ENCODE measurements at places on chromosomes 4 and X. TPM values are rescaled to one million over a fixed set of nuclear protein-coding genes. Genes with fewer than 3 reads are reported as not detected.

DNA sequence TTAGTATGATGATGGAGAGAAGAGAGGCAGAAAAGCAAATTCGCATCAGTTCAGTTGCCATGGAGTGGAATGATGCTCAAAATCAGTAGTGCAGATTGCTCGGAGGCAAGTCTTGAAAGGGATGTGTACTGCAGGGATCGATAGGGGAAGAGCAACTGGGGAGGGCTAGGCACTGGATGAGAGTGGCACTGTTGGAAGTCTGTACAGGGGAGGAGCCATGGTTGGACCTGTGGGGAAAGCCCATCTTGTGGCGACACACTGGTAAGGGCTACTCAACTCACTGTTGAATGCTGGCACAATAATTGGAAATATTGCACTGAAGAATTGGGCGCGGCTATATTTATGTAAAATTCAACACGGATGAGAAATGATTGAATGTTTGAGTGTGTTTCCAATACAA is 1.2 kb downstream of the RAB9B start:
- no peak for DNase-seq
- no peak overlapping the region for H3K4me3 ChIP-seq
- peaks cover 4% of the 10 kb centered on the region for H3K27me3 ChIP-seq
- H3K36me3 ChIP-seq, result no peaks in the 10 kb centered on the region

The MAGED4 gene
- 1.2 TPM for total RNA-seq

GRCh38 chrX:77009691-77010090 is 437.5 kb upstream of the FGF16 start:
- H3K27ac ChIP-seq, result no peak overlapping the region
- H3K4me3 ChIP-seq, result no peak overlapping the region
- no peaks in the 10 kb centered on the region for H3K27me3 ChIP-seq
- no peak for DNase-seq
- no peaks in the 10 kb centered on the region for H3K36me3 ChIP-seq
- H3K4me1 ChIP-seq, result peaks cover 5% of the 10 kb centered on the region

- no peaks in the 10 kb centered on the region for H3K36me3 ChIP-seq
- H3K27ac ChIP-seq, result no peak overlapping the region
- peaks cover 33% of the 10 kb centered on the region for H3K4me1 ChIP-seq
- DNase-seq, result no peak
- H3K27me3 ChIP-seq, result no peaks in the 10 kb centered on the region
Measured at GRCh38 chrX:110219920-110220319, 98.0 kb downstream of the AMMECR1 start.

The ADH1A gene
- total RNA-seq, result not detected

- no peaks in the 10 kb centered on the region for H3K27me3 ChIP-seq
- H3K4me3 ChIP-seq, result no peak overlapping the region
- H3K4me1 ChIP-seq, result no peaks in the 10 kb centered on the region
- no peak overlapping the region for H3K27ac ChIP-seq
- H3K36me3 ChIP-seq, result no peaks in the 10 kb centered on the region
- DNase-seq, result no peak
Measured at GRCh38 chr4:90181644-90182043, 54.5 kb downstream of the CCSER1 start.

The SUPT20HL1 gene
- not detected for total RNA-seq

- no peak for DNase-seq
- H3K27me3 ChIP-seq, result no peaks in the 10 kb centered on the region
- H3K4me1 ChIP-seq, result no peaks in the 10 kb centered on the region
- no peak overlapping the region for H3K27ac ChIP-seq
- H3K4me3 ChIP-seq, result no peak overlapping the region
Measured at GRCh38 chr4:88753658-88754571, 56.3 kb upstream of the NAP1L5 start.

The GPRIN3 gene
- total RNA-seq, result 20.0 TPM

DNA sequence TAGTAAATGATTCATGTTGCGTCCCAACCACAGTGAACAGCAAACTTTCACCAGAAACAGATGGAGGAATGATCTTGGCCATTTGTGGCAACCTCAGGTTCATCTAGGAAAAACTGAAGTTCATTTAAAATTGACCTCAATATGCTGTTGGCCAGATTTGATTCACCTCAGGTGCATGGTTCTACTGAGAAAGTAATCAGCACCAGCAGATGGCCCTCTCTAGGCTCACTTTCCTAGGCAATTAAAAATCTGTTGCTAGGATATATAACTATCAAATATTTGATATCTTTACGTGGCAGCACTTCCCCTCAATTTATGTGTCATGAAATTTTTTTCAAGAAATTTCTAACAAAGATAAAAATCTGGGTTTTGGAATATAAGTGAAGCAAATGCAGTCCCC is 344.7 kb downstream of the GALNTL6 start:
- H3K4me1 ChIP-seq, result no peaks in the 10 kb centered on the region
- H3K36me3 ChIP-seq, result no peaks in the 10 kb centered on the region
- no peak for DNase-seq
- H3K4me3 ChIP-seq, result no peak overlapping the region
- no peaks in the 10 kb centered on the region for H3K27me3 ChIP-seq
- H3K27ac ChIP-seq, result no peak overlapping the region

The KLF8 gene
- total RNA-seq, result 3.2 TPM

The VEGFC gene
- not detected for total RNA-seq

- DNase-seq, result no peak
- no peaks in the 10 kb centered on the region for H3K4me1 ChIP-seq
- H3K27me3 ChIP-seq, result no peaks in the 10 kb centered on the region
- no peak overlapping the region for H3K27ac ChIP-seq
Measured at GRCh38 chr4:35503435-35503834, 740.9 kb downstream of the ARAP2 start.

DNA sequence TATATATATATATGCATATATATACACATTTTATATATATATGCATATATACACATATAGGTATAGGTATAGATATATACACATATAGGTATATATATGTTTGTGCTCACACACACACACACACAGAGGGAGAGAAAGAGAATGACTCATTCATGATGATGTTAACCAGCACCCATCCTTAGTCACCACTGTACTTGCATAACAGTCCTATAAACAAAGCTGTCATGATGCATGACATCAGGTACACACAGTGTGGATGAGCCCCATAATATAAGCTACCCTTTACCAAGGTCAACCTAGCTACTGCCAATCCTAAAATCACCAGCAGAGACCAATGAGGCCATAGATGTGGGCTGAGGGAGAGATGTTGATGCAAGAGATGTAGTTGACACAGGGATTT is 1408.0 kb downstream of the RAPGEF2 start:
- no peaks in the 10 kb centered on the region for H3K4me1 ChIP-seq
- DNase-seq, result no peak
- no peak overlapping the region for H3K27ac ChIP-seq

GRCh38 chrX:14875624-14876023 is 2.4 kb downstream of the MOSPD2 start:
- peaks cover 25% of the 10 kb centered on the region for H3K4me1 ChIP-seq
- no peak overlapping the region for H3K27ac ChIP-seq
- no peaks in the 10 kb centered on the region for H3K27me3 ChIP-seq
- no peak overlapping the region for H3K4me3 ChIP-seq
- no peak for DNase-seq

- H3K36me3 ChIP-seq, result no peaks in the 10 kb centered on the region
- peak; percentile 16 for DNase-seq
- H3K27ac ChIP-seq, result peak overlapping the region; percentile 89
- no peaks in the 10 kb centered on the region for H3K27me3 ChIP-seq
Measured at GRCh38 chrX:120790118-120790517, 85.5 kb downstream of the CT47B1 start.

DNA sequence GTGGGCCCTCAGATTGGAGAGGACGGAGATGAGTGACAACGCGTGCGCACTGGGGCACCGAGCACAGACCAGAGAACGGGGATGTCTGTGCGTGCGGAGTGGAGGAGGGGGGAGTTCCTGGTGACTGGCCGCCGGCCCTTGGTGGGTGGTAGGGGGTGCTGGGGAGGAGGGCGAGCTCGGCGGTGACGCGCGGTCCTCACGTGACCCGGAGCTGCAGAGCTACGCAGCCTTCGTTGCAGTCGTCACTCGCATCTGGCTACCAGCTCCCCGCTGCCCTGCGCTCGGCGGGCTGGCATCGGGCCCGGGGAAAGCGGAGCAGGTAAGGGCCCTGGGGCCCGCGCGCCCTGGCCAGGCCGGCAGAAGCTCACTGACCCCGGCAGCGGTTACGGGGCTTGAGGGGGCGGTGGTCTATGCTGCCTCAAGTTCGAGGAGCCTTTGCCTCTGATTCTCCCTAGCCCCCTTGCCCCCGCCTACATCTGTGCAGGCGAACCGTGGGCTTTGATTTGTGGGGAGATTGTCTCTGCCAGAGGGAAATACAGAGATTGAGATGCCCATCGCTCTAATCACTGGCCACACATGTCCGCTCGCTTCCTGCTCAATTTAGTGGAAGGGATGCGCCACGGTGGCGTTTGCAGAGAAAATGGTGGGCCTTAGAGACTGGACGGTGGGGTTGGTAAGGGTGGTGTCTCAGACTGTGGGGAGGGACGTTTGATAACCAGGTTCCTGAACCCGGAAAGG is at the start of gene ARMCX4:
ARMCX4 (plus strand) TSS at position 245 of the 738 bp plus-strand sequence. CDS start 3,134 bp downstream, outside the sequence.
- no peaks in the 10 kb centered on the region for H3K36me3 ChIP-seq
- H3K4me3 ChIP-seq, result peak within 1 kb of the TSS; percentile 73
- peaks cover 2% of the 10 kb centered on the region for H3K27me3 ChIP-seq
- H3K4me1 ChIP-seq, result peaks cover 7% of the 10 kb centered on the region

- no peak overlapping the region for H3K27ac ChIP-seq
- H3K4me3 ChIP-seq, result no peak overlapping the region
- H3K36me3 ChIP-seq, result no peaks in the 10 kb centered on the region
Measured at GRCh38 chrX:133542476-133542875, 127.2 kb upstream of the GPC4 start.

- no peak for DNase-seq
- H3K27me3 ChIP-seq, result no peaks in the 10 kb centered on the region
- no peak overlapping the region for H3K4me3 ChIP-seq
- H3K36me3 ChIP-seq, result no peaks in the 10 kb centered on the region
Measured at GRCh38 chrX:16022580-16023200, 100.7 kb upstream of the GRPR start.

GRCh38 chr4:73593631-73594241 is 26.5 kb downstream of the RASSF6 start:
- DNase-seq, result no peak
- no peaks in the 10 kb centered on the region for H3K4me1 ChIP-seq
- H3K27me3 ChIP-seq, result peaks cover 2% of the 10 kb centered on the region
- no peaks in the 10 kb centered on the region for H3K36me3 ChIP-seq

GRCh38 chrX:12709047-12709446 is 82.2 kb upstream of the PRPS2 start:
- H3K4me1 ChIP-seq, result no peaks in the 10 kb centered on the region
- H3K4me3 ChIP-seq, result no peak overlapping the region
- no peaks in the 10 kb centered on the region for H3K36me3 ChIP-seq
- no peak overlapping the region for H3K27ac ChIP-seq
- H3K27me3 ChIP-seq, result no peaks in the 10 kb centered on the region

The ABCG2 gene
- total RNA-seq, result 0.81 TPM

- H3K36me3 ChIP-seq, result no peaks in the 10 kb centered on the region
- DNase-seq, result no peak
- no peak overlapping the region for H3K4me3 ChIP-seq
- H3K27ac ChIP-seq, result no peak overlapping the region
- no peaks in the 10 kb centered on the region for H3K27me3 ChIP-seq
Measured at GRCh38 chr4:52368895-52369294, 290.2 kb downstream of the USP46 start.

DNA sequence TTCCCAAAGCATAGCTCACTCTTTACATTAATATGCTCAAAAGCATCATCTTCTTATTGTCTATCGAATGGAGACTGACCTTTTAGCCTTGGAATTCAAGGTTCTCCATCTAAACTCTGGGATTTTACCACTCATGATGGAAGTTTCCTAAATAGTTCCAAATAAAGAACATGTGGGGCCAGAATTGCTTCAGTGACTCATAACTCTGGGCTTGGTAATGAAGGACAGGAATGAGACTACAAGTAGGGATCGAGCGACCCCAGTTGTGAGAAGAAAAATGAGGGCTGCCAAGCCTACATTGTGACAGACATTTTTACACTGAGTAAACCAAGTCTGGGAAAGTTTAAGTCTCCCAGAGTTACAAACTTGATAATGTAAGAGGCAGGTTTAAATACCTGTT is 269.9 kb downstream of the CBLL2 start:
- DNase-seq, result no peak
- no peaks in the 10 kb centered on the region for H3K4me1 ChIP-seq
- H3K27me3 ChIP-seq, result no peaks in the 10 kb centered on the region
- no peaks in the 10 kb centered on the region for H3K36me3 ChIP-seq

DNA sequence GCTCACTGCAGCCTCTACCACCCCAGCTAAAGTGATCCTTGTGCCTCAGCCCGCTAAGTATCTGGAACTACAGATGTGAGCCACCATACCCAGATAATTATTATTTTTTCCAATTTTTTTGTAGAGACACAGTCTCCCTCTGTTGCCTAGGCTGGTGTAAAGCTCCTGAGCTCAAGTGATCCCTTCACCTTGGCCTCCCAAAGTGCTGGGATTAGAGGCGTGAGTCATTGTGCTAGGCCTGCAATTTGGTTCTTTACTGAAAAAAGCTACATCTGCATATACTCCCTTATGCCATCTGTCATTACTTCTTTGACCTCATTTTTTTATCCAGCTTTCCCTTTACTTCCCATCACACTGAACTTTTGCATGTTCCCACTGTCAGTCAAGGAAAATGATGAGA is 2012.4 kb upstream of the IGFBP7 start:
- H3K4me3 ChIP-seq, result no peak overlapping the region
- no peak overlapping the region for H3K27ac ChIP-seq
- no peak for DNase-seq
- H3K36me3 ChIP-seq, result no peaks in the 10 kb centered on the region

GRCh38 chr4:105659190-105659589 is 49.3 kb downstream of the INTS12 start:
- H3K36me3 ChIP-seq, result no peaks in the 10 kb centered on the region
- DNase-seq, result no peak
- no peak overlapping the region for H3K27ac ChIP-seq
- H3K4me1 ChIP-seq, result no peaks in the 10 kb centered on the region
- H3K27me3 ChIP-seq, result peaks cover 2% of the 10 kb centered on the region
- H3K4me3 ChIP-seq, result no peak overlapping the region

- H3K4me1 ChIP-seq, result peaks cover 30% of the 10 kb centered on the region
- H3K27ac ChIP-seq, result peak overlapping the region; percentile 89
- peak; percentile 63 for DNase-seq
- H3K36me3 ChIP-seq, result peaks cover 17% of the 10 kb centered on the region
- H3K27me3 ChIP-seq, result no peaks in the 10 kb centered on the region
Measured at GRCh38 chrX:16528620-16529019, 121.3 kb upstream of the S100G start.

DNA sequence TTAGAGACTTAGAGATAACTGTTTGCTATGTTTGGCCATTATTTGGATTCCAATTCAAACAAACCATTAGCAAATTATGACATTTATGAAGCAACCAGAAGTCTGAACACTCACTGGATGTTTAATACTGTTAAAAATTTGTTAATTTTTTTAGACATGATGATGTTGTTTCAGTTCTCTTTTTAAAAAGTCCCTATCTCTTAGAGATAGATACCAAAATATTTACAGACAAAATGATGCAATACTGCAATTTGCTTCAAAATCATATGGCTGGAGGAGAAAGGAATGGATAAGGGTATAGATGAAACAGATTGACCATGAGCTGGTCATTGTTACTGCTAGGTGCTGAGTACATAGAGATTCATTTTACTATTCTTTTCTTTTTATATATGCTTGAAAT is 534.6 kb downstream of the BCOR start:
- no peaks in the 10 kb centered on the region for H3K4me1 ChIP-seq
- no peak overlapping the region for H3K4me3 ChIP-seq
- H3K27ac ChIP-seq, result no peak overlapping the region

The XG gene
- total RNA-seq, result not detected

Measured in activated CD4-positive, alpha-beta memory T cell treated with anti-CD3 and anti-CD28 coated beads for 36 hours (primary cell).